ENCODE measurements at places on chromosomes 12 and 14.

- no peak for DNase-seq
Observed at GRCh38 chr14:101216366-101217079, 313.0 kb upstream of the RTL1 start.

GRCh38 chr12:130583800-130584199 lies 132.3 kb downstream of the RIMBP2 start:
- no peak for DNase-seq

DNA sequence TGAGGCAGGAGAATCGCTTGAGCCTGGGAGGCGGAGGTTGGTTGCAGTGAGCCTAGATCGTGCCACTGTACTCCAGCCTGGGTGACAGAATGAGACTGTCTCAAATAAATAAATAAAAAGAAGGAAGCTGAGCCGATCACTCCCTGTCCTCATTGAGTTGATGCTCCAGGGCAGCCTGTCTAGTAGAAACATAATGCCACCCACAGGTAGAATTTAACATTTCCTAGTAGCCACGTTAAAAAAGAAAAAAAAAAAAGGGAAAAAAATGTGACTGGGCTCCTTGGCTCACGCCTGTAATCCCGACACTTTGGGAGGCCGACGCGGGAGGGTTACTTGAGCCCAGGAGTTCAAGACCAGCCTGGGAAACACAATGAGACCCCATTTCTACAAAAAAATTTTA lies 135.7 kb downstream of the SCARB1 start:
- DNase-seq, result no peak

- no peak for DNase-seq
Observed at GRCh38 chr14:100773331-100774163, 46.9 kb downstream of the DLK1 start.

DNA sequence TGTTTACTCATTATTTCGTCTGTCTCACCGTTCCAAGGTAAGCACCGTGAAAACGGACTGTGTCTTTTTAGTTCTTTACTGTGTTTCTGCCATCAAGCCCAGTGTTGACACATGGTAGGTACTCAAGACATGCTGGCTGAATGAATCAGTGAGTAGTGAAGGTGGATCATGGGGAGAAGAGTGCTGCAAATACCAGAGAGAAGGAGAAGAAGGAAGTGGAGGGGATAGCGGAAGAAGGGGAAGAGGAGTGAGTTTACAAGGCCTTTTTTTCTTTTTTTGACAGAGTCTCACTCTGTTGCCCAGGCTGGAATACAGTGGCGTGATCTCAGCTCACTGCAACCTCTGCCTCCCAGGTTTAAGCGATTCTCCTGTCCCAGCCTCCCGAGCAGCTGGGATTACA lies 54.6 kb downstream of the ETV6 start:
- DNase-seq, result no peak

DNA sequence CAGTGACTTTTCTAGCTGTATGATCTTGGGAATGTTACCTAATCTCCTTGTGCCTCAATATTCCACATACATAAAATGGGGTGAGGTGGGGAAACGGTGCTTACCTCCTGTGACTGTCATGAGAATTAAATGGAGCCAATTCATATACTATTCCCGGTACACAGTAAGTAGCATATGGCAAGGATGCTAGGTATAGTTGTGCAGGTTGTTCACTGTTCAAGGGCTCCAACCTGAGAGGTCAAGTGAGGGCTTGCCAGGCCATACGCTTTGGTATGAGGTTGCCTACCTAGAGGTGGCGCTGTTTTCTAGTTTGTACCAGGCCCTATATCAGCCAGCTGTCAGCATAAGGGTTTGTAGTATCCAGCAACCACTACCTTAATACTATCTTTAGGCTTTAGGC lies 3.6 kb upstream of the BATF start:
- no peak for DNase-seq

GRCh38 chr12:40382217-40382616 lies 157.4 kb downstream of the LRRK2 start:
- DNase-seq, result no peak

GRCh38 chr12:91810531-91811451 lies 334.9 kb downstream of the BTG1 start:
- no peak for DNase-seq

GRCh38 chr12:58254463-58255100 lies 313.2 kb downstream of the ATP23 start:
- DNase-seq, result no peak

- DNase-seq, result no peak
Observed at GRCh38 chr14:77204907-77205306, 23.3 kb downstream of the TMEM63C start.

DNA sequence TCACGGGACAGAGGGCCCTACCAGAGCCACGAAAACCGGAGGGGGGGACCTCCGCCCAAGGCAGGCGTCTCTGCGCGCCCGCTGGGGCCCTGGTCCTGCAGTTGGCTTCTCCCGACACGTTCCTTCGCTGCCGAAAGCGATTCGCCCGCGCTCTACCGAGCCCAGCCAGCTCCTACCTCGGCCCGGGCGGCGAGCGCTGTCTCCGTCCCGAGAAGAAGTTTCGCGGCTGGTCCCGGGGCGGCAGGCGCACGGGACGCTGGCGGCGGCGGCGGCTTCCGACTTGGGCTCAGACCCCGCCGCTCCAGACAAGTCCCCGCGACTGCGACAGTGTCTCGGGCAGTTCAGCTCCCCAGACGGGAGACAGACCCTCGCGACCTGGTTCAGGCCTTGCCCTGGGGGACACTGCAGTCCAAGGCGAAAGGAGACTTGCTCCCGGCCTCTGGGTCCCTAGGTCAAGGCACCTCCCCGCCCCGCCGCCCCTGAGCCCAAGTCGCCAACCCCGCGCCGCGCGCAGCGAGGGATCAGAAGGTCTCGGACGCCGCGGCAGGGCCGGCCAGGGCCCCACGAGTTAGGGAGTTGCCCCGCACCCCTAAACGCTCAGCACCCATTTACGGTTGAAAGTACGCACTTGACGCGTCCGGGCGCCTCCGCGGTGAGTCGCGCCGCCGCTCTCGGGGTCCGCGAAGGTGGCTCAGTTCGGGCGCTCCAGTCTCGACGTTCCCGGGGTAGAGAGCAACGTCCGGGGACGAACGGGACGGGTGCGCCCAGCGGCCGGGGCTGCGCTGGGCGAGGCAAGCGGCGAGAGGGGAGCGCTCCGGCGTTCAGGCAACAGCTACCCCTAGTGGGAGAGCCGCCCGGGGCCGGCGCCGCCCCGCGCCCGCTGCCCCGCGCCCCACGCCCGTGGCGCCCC lies 1.4 kb upstream of the DIO3 start:
- DNase-seq, result no peak

- DNase-seq, result peak; percentile 43
Observed at GRCh38 chr12:52903285-52903854, 1.5 kb downstream of the KRT8 start.

GRCh38 chr14:30252151-30252550 lies 306.8 kb upstream of the G2E3 start:
- no peak for DNase-seq

DNA sequence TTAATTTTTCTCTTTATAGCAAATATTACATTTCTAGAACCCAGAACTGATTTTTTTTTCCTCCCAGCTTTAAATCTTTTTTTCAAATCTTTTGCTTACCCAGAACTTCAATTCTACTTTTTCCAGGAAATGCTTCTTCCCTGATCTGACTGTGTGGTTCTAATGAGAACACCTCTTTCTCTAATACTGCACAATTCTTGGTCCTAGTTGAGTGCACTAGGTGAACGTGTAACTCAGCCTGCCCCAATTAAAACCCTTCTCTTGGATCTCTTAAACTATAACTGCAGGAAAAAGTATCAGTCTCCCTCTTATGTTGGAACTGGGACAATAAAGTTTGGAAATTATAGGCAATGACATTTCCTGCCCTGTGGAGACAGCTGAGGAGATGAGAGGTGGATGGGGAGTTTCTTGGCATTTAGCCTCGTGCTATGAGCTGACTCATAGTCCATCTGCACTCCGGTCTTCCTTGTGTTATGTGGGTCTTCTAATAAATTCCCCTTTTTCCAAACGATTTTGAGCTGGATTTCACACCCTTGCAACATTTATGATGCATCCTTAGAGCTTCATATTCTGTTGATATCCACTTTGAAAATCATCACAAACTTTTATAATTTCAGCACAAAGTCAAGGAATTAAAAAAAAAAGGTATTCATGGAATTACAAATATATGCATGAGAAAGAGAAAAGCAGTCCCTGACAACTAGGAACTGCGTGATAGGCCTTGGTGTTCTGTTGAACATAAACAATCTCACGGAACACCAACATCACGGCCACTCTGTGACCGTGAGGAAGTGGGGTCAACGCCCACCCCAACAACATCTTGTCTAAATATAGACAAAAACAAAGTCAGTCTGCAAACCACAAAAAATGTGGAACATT lies 52.4 kb downstream of the BRMS1L start:
- no peak for DNase-seq

GRCh38 chr12:75170640-75171185 lies 38.9 kb downstream of the KCNC2 start:
- DNase-seq, result no peak

GRCh38 chr12:22683131-22683530 lies 58.2 kb downstream of the ETNK1 start:
- DNase-seq, result no peak

DNA sequence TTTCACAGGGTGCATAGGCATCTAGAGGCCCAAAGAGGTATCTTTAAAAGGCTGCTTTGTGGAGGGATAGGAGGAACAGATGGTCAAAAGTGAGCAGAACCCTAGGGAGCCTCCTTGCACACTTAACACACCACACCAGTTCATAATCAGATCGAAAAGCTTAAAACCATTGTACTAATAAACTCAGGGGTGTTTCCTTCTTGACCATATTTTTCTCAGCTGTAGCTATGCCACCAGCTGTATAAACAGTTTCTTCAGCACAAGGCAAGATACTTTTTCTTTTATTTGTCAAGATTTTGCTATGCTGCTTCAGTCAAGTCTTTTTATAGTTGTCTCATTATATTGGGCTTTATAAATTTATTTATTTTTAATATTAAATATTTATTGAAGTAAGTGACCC lies 88.7 kb downstream of the RIC8B start:
- no peak for DNase-seq

DNA sequence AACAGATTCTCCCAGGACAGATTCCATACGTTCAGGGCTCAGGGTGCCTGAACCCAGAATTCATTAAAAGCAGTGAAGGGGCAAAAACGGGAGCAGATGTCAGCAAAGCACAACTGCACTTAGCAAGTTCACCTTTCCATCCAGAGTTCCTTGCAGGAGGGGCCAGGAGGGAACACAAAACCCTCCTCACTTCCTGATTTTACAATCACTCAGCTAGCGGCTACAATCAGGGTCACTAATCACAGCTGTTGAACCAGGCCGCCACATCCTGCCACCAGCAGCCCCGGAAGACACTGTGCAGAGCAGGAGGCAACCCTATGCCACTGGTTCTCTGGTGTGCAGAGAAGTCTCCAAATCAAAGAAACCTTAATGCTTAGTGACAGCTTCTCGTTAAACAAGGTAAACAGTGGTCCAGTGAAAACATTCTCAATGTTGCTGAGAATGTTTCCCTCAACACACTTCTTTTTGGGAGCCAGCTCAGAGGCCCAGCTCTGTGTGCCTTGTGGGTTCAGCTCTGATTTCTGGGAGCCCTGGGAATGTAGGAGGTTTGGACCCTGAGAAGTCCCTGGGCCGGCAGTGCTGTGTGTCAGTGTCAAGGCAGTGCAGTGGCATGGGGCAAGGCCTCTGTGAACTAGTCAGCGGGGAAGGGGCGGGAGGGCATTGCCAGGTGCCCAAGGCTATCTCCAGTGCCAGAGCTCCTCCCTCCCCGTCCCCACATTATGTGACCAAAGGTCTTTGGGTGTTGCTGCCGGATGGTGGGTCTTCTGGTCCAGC lies 54.5 kb downstream of the VCPKMT start:
- DNase-seq, result no peak

DNA sequence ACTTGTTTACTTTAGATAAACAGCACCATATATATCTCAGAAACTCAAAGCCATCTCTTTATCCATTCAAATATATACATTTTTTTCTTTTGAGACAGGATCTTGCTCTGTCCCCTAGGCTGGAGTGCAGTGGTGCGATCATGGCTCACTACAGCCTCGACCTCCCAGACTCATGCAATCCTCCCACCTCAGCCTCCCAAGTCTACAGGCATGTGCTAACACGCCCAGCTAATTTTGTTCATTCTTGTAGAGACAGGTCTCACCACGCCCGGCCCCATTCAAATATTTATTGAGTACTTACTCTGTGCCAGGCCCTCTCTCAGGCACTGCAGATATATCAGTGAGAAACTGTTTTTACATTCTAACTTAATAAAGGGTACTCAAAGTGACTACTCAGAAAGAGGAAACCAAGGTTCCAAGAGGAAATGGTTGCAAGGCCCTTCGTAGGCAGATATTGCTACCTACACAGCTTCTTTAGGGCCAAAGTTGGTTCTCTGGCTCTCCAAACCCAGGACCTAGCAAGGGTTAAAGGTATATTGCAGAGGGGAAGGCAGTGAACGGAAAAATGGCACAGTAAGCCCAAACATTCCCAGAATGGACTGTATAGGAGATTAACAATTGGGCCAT lies 2.9 kb downstream of the ATXN3 start:
- no peak for DNase-seq

DNA sequence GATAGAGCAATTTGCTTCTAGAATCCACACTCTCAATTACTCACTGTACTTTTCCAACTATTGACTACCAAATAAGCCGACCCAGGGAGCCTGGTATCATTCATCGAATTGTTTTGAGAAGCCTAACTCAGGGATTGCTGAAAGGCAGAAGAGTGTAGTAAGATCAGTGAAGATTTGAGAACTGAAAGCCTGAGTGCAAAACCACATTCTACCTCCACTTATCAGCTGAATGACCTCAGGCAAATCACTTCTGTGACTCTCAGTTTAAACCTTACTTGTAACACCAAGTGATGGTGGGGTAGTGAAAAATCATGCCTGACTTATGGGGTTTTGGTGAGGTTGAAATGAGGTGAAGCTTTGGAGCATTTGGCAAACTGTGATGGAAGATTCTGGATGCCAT lies 126.1 kb upstream of the MAX start:
- DNase-seq, result no peak

- no peak for DNase-seq
Observed at GRCh38 chr12:10067942-10068341, 30.8 kb downstream of the CLEC1A start.

GRCh38 chr12:93016752-93017350 lies 87.8 kb upstream of the EEA1 start:
- DNase-seq, result no peak

DNA sequence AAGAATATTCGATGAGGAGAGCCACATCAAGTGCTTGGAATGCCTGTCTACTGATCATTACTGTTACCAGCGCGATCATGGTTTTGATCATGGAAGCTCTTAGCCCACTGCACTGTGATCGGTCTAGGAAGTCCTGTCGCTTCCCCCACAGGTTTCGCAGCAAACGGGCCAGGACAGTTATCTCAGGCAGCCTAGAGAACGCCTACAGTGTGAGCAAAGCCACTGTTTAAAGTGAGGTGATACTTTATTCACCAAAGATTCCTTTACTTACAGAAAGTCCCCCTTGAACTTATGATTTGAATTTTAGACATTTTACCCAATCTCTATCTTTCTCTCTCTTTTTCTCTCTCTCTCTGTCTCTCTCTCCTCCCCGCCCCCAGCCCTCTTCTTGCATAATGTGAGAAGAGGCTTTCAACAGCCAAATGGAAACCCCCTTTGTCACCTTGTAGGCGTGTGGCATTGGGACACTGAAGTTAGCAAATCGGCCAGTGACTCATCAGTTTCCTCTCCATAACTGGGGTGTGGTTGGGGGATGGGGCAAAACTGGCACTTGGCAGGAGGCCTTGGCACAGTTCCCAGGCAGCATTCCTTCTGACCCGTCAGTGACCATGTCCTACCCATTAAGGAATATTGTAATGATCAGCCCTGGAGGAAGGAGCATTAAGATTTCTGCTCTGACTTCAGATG lies 214.8 kb downstream of the CHST11 start:
- DNase-seq, result peak; percentile 72

- DNase-seq, result no peak
Observed at GRCh38 chr12:78146365-78146772, 315.7 kb downstream of the NAV3 start.

Measured in stimulated activated CD4-positive, alpha-beta T cell treated with anti-CD3 and anti-CD28 coated beads, Interleukin-12 subunit alpha, Interleukin-12 subunit beta, amount 100 ng/mL, for 24 hours (primary cell).